Dermis microvascular lymphatic vessel endothelial cell (primary cell): ENCODE measurements at places on chromosomes 5 and 9. TPM values are rescaled to one million over a fixed set of nuclear protein-coding genes. Genes with fewer than 3 reads are reported as not detected.

The PRRX2 gene
- 0.13 and 1.2 TPM in 2 replicates for total RNA-seq

The ZNF883 gene
- total RNA-seq, result 0.13 and 0.38 TPM in 2 replicates

The JAKMIP2 gene
- total RNA-seq, result not detected in 2 replicates

The SPATA6L gene
- 3.3 and 3.8 TPM in 2 replicates for total RNA-seq

The WDR5 gene
- total RNA-seq, result 16.7 and 20.6 TPM in 2 replicates

The PCDHGA1 gene
- total RNA-seq, result 0.26 and 0.51 TPM in 2 replicates

The EGR1 gene
- total RNA-seq, result 0.90 and 3.7 TPM in 2 replicates

The SPATA31D4 gene
- not detected in 2 replicates for total RNA-seq

The ADAMTS12 gene
- 1.2 and 5.2 TPM in 2 replicates for total RNA-seq

The TAF7 gene
- 51.2 and 51.5 TPM in 2 replicates for total RNA-seq

The IL13 gene
- not detected in 2 replicates for total RNA-seq
